AG08396 (cell line): ENCODE measurements at places on chromosomes 12 and 14.

DNA sequence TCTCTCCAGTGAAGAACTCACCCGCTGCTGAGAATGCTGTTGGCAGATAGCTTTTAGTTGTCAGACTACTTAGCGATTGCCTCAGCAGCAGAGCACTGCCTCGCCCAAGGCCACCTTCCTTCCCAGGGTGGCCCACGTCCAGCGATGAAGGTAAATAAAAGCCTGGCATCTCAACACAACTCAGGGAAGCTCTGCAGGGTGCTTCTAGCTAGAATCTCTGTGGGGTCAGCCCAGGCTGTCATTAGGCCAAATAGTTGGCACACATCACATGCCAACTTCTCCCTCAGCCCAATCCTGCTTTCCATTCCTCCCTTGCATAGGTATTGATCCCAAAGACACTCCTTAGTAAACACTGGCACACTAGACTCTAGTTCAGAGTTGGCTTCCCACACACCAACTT lies 368.1 kb upstream of the TMTC1 start:
- DNase-seq = no peak

- DNase-seq = no peak
These were observed 268.7 kb upstream of the SEL1L start for GRCh38 chr14:81802341-81802740.

- DNase-seq = peak; percentile 76
These were observed 2.5 kb downstream of the COL2A1 start for GRCh38 chr12:48001505-48002413.

GRCh38 chr12:56216461-56216860 lies 5.3 kb downstream of the RNF41 start:
- DNase-seq = no peak

GRCh38 chr12:74426091-74426490 lies 111.5 kb upstream of the ATXN7L3B start:
- DNase-seq = no peak

GRCh38 chr12:70251226-70251625 lies 8.0 kb downstream of the CNOT2 start:
- no peak for DNase-seq

DNA sequence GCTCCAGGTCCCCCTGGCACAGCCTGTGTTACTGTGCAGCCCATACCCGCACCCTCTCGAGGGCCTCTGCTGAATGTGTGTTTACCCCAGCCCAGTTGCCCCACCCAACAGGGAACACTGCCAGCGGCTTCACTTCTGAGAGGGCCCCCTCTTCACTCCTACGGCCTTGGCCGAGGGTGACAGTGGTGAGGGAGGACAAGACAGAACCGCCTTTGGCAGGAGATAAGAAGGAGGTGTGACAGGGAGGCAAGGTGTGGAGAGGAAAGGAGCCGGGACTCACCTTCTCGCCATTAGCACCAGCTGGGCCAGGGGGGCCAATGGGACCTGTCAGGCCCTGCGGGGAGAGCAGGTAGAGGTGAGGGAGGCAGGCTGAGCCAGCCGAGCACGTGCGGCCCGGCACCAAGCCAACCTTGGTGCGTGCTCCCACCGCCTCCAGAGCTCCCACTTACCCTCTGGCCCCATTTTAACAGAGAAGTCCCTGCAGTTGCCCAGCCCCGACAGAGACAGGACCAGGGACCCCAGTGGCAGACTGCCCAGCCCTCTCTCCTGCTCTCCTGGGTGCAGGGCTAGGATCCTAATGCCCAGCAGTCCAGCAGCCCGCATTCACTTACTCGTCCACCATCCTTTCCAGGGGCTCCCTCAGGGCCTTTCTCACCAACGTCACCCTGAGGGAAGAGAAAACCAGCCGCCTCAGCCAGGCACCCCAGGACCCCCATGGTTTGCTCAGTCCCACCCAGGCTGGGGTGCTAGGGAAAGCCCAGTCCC lies 18.3 kb downstream of the TMEM106C start:
- no peak for DNase-seq

- DNase-seq = no peak
These were observed 74.4 kb upstream of the ANO4 start for GRCh38 chr12:100720016-100720654.

- no peak for DNase-seq
These were observed 260.8 kb upstream of the TBX3 start for GRCh38 chr12:114944736-114945135.
